ENCODE measurements at places on chromosomes 1 and 21. TPM values are rescaled to one million over a fixed set of nuclear protein-coding genes. Genes with fewer than 3 reads are reported as not detected.

DNASE2B gene
- not detected for total RNA-seq

ZNF281 gene
- 26.1 TPM for total RNA-seq

NECTIN4 gene
- 2.2 TPM for total RNA-seq

PER3 gene
- total RNA-seq, result 1.3 TPM

CDA gene
- total RNA-seq, result 32.1 TPM

KCNA3 gene
- total RNA-seq, result not detected

MMEL1 gene
- total RNA-seq, result not detected

IL12RB2 gene
- total RNA-seq, result not detected

CR1L gene
- total RNA-seq, result not detected

PSMB2 gene
- 104 TPM for total RNA-seq

ZNF436 gene
- 5.4 TPM for total RNA-seq

F5 gene
- 0.08 TPM for total RNA-seq

AXDND1 gene
- total RNA-seq, result 0.54 TPM

OR2L13 gene
- total RNA-seq, result not detected

PRRX1 gene
- total RNA-seq, result not detected

SH2D1B gene
- total RNA-seq, result 0.15 TPM

RBM11 gene
- not detected for total RNA-seq

CYP4B1 gene
- total RNA-seq, result not detected

LRRC71 gene
- 0.20 TPM for total RNA-seq

SPATC1L gene
- not detected for total RNA-seq

AMPD1 gene
- not detected for total RNA-seq

COL16A1 gene
- 5.8 TPM for total RNA-seq

TFAP2E gene
- 0.56 TPM for total RNA-seq

OR2L8 gene
- total RNA-seq, result not detected

ZFP69B gene
- 2.1 TPM for total RNA-seq

Data from A549 treated with CpdA at 1 μM for 4 hours (cell line).